Central memory CD8-positive, alpha-beta T cell (primary cell): ENCODE measurements at places on chromosomes 6 and 20.

- no peak for DNase-seq
Observed at GRCh38 chr6:105326833-105327770, 75.8 kb downstream of the PREP start.

- no peak for DNase-seq
Observed at GRCh38 chr6:168363811-168364792, 44.5 kb upstream of the DACT2 start.

DNA sequence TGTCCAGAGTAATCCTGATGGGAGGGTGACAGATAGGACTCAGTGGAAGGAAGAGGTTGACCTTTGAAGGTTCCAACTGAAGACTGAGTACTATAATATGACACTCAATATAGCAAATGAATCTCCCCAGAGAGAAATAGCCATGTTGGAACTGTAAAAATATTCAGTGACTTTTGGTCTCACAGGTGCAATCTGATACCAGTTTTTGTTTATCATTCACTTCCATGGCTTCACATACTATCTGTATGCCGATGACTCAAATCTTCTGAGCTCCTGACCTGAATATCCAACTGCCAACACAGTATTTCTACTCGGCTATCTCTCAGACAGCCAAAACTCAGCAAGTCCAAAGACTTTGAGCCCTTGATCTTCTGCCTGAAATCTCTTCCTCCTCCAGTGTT, 21.8 kb upstream of the PKHD1 start:
- DNase-seq = no peak

- DNase-seq = no peak
Observed at GRCh38 chr6:107612762-107613415, 123.0 kb downstream of the SOBP start.

DNA sequence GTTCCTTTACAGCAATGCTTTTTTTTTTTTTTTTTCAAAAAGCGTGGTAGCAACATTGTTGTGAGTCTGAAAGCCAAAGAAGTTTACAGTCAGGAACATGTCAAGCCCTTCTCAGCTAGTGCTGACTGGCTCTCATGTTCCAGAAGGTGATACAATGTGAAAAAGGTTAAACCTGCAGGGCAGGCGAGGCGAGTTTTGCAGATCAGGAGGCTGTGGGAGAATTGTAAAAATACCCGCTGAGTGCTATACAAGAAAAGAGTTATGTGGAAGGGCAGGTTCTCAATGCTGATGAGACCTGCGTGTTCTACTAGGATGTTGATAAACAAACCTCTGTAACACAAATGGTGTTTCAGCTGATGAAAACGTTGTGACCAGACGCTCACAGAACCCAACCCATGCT, 30.9 kb upstream of the RPP40 start:
- no peak for DNase-seq

GRCh38 chr6:23696992-23697391, 429.0 kb upstream of the NRSN1 start:
- DNase-seq = no peak

- no peak for DNase-seq
Observed at GRCh38 chr6:169424149-169424804, 170.6 kb upstream of the THBS2 start.

DNA sequence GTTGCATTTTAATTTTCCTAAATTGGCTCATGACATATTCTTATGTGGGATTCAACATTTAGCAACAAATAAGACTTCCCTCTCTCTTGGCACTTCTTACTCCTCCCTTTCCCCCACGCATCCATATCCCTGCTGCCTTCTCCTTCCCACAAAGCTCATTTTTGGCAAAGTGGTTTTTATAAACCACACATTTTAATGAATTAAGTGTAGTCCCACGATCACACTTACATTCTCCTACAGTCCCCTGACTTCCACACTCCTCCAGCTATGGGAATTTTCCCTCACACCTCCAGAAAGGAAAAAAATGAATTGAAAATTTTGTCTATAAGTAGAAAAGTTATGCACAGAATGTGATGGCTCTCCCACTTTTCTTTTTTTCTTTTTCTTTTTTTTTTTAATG, 345.0 kb downstream of the CD83 start:
- no peak for DNase-seq

- no peak for DNase-seq
Observed at GRCh38 chr20:40651151-40651550, 37.9 kb downstream of the MAFB start.

GRCh38 chr6:33201147-33201545, 479 bp downstream of the SLC39A7 start:
- no peak for DNase-seq

- no peak for DNase-seq
Observed at GRCh38 chr6:2028457-2029038, 216.9 kb downstream of the GMDS start.

DNA sequence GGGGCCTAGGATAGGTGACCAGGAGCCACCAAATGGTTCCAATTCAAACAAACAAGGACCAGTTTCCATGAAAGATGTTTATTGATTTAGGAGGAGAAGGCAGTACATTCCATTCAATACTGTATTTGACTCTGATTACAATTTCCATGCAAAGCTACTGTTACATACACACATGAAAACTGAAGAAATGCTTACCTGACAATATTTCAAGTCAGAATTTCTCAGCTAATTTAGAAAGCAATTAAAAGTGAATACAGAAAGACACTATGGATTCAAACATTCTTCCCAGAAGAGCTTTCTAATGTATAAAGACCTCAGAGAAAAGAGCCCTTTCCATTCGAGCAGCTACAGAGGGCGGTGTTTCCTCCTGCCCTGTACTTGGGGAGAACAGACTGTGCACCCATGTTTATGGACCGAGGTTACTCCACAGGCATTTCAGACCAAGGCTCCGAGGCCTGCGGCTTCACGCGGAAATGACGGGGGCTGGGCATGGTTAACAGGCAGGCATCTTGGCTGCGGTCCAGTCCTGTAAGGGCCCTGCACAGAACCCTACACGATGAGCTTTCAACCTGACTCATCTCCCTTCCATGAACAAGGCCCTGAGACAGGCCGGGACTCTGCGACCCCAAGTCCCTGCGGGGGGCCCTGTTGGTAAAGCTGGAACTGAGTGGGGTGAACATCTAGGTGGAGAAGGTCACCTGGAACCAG, 25.7 kb upstream of the TCFL5 start:
- no peak for DNase-seq

GRCh38 chr6:43722920-43723545, 35.4 kb upstream of the MRPS18A start:
- no peak for DNase-seq

DNA sequence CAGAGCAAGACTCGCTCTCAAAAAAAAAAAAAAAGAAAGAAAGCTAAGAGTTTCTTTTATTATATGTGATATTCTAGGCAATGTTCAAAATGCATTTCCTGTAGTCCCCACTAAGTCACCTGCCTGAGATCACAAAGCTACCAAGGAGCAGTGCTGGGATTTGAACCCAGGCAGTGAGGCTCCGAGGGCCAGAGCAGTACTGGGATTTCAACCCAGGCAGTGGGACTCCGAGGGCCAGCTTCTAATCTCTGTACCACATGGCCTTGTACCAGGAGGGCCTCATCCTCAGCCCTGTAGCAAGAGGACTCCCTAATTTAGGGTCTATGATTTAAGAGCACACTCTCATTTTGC, 39.7 kb downstream of the ZMYND8 start:
- DNase-seq = no peak

- DNase-seq = peak; percentile 29
Observed at GRCh38 chr20:325889-326644, 715 bp downstream of the SOX12 start.

GRCh38 chr6:5271926-5272325, 10.6 kb downstream of the FARS2 start:
- no peak for DNase-seq

GRCh38 chr20:34262488-34263288, 21.5 kb downstream of the ASIP start:
- no peak for DNase-seq

DNA sequence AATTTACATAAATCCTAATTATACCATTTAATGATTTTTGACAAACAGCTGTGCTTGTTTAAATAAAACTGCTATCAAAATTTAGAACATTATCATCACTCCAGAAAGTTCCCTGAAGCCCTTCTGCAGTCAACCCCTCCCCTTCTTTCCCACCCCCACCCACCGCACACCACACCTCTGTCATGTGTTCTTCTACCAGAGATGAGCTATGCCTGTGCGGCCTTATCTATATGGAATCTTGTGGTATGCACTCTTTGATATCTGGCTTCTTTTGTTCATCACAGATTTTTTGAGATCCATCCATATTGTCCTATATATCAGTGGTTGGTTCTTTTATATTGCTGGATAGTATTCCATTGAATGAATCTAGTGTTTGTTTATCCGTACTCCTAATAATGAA, 7.2 kb downstream of the MYLIP start:
- no peak for DNase-seq

- DNase-seq = no peak
Observed at GRCh38 chr6:5666695-5667094, 340.0 kb downstream of the NRN1 start.

DNA sequence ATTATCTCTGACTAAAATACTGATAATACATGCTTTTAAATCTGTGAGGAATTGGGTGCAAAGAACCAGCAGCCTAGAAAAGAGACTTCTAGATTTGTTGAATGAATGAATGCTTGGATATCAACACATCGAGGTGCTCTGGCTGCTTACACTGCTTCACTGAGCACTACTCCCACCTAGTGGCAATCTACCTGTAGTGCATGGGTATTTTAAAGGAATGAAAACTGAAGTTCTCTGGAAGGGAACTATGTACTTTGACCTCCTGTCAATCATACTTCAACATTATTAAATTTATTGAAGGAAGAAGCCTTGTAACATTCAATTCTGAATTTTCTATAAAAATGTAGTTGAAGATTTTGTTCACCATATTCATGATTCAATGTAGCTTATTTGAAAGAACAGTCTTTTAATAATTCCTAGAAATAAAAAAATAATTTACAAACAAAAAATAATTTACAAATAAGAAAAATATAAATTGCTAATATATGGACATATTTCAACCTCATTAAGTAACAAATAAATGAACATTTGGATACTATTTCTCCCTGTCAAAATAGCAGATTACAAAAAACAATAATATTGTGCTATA, 111.2 kb upstream of the MMS22L start:
- peak; percentile 21 for DNase-seq

DNA sequence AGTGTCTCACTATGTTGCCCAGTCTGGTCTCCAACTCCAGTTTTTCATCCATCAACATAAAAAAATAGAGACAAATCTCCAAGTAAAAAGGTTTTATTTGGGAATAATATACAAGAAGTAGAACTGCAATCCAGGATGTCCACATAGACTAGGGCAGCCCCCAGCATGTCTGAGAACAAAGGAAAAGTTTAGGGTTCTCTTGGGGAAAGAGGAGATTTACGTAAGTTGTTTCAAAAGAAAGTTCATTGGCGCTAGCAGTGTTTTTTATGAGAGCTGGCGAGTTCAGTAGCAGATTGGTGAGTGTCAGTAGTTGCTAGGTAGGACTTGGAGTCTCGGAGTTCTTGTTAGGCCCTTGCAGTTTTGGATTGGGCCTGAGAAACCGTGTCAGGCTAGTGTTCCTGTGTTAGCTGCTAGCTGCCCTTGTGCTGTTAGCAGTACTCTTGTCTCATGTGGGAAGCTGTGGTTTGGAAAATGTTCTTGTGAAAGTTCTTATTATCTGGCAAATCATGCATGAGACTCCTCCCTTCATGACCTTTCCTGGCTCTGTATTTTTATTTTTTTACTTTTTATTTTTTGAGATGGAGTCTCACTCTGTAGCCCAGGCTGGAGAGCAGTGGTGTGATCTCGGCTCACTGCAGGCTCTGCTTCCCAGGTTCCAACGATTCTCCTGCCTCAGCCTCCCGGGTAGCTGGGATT, 24.7 kb downstream of the TTLL9 start:
- DNase-seq = no peak

- DNase-seq = no peak
Observed at GRCh38 chr6:52423971-52424381, 3.8 kb downstream of the EFHC1 start.

DNA sequence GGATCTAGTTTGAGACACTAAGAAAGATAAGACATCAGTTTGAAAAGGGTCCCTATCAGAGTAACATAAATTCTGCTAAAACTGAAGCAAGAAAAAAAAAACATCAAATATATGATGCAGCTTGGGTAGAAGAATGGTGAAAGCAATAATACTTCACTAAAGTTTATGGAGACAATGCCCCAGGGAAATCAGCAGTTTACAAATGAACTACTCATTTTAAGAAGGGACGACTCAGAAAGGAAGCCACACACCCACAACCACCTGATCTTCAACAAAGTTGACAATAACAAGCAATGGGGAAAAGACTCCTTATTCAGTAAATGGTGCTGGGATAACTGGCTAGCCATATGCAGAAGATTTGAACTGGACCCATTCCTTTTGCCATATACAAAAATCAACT, 143.5 kb downstream of the TPBG start:
- DNase-seq = no peak

GRCh38 chr6:1130709-1131108, 181.2 kb upstream of the FOXQ1 start:
- DNase-seq = no peak

GRCh38 chr6:40953486-40953885, 85.5 kb downstream of the UNC5CL start:
- no peak for DNase-seq

DNA sequence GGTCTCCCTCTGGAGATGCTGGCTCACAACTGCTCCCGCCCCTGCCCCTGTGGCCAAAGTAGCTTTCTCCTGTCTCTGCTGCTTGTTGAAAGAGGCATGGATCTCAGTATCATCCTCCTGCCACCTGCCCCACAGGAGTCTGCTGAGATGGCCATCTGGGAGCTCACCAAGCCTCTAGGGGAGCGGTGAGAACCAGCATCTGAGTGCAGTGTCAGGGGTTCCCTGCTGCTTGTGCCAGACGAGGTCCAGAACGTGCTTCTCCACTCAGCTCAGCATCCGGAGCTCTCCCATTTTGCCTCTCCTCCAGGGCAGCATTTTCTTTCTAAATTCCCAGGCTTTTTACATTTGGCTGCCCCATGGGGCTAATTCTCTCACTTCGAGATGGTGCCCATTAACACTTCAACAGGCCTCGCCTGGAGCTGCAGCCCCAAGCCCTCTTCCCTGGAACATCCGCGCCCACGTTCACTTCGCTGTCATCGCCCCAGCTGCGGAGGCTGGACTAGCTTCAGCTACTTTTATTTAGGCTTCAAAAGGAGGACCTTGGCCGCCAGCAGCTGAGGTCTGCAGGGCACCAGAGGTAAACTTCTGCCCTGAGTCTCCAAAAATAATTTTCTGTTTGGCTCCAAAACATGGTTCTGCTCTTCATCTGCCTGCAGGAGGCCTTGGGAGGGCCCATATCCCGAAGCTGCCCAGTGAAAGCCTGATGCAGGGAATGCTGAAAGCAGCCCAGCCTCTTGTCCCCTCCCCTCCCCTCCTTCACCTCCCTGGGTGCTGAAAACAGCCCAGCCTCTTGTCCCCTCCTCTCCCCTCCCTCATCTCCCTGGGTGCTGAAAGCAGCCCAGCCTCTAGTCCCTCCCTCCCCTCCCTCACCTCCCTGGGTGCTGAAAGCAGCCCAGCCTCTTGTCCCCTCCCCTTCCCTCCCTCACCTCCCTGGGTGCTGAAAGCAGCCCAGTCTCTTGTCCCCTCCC, 25.2 kb upstream of the MLN start:
- DNase-seq = no peak

DNA sequence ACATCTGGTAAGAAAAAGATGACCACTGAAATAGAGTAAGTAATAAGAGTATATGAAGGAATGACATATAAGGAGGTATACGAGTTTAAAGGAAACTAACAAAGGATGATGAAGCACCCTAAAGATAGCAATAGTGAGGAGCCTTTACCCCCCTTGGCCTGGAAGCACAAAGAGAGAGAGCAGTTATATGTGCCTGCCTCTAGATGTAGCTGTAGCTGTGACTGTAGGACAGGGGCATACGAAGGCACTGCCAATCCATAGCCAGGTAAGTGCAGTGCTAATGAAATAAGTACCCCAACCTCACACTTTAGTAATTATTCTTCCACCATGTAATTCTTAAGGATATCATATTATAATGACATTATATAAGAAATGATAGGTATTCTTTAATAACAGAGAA, 90.1 kb upstream of the FKBP1C start:
- no peak for DNase-seq
